ENCODE measurements at places on chromosomes 13 and 19. TPM values are rescaled to one million over a fixed set of nuclear protein-coding genes. Genes with fewer than 3 reads are reported as not detected.

GRCh38 chr13:45292176-45292575 is 48.8 kb downstream of the TPT1 start:
- DNase-seq = no peak
- H3K4me1 ChIP-seq = no peaks in the 10 kb centered on the region
- H3K27me3 ChIP-seq = no peaks in the 10 kb centered on the region
- H3K4me3 ChIP-seq = no peak overlapping the region
- peaks cover 14% of the 10 kb centered on the region for H3K36me3 ChIP-seq

DNA sequence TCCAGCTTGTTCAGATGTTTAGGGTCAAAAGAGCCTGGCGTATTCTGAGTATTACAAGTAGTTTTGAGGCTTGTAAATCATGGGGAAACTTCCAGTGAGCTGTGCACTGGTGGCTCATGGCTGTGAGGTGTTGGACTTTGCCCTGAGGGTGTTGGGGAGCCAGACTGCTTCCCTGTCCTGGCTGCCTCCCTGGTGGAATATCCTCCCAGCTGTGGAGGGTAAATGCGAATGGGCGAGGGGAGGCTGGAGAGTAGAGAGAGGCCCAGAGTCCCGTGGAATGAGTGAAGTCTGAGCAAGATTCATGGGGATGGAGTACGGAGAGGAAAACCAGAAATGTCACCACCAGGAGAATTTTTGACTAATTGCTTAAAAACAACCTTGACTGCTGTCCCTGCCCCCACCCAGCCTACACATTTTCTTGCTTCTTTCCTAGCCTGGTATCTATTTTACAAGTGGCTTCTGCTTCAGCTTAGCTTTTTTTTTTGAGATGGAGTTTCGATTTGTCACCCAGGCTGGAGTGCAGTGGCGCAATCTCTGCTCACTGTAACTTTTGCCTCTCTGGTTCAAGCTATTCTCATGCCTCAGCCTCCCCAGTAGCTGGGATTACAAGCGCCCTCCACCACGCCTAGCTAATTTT is 3.7 kb downstream of the SNRPA start:
- H3K4me3 ChIP-seq = peak overlapping the region; percentile 24
- H3K27me3 ChIP-seq = no peaks in the 10 kb centered on the region
- no peak overlapping the region for H3K27ac ChIP-seq
- H3K4me1 ChIP-seq = peaks cover 37% of the 10 kb centered on the region
- peaks cover 40% of the 10 kb centered on the region for H3K36me3 ChIP-seq

The RDH8 gene
- total RNA-seq = not detected

DNA sequence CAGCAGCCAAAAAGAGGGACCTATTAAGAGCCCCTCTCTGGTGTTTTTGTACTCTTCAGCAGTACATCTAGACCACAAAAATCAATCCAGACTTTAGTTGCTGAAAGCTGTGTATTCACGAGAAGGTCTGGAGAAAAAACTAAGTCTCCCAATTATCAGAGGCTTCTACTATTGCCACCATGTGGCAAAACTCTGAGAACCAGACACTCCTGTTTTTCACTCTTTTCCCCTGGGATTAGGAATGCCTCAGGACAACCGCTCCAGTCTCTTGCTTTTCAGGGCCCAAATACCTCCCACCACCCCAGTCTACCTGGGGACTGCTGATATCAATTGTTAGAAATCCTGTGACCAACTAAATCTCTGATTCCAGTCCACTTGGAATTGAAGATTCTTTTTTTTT is 30.1 kb upstream of the OBI1 start:
- peaks cover 12% of the 10 kb centered on the region for H3K27me3 ChIP-seq
- no peaks in the 10 kb centered on the region for H3K4me1 ChIP-seq
- no peak overlapping the region for H3K27ac ChIP-seq
- DNase-seq = no peak
- no peaks in the 10 kb centered on the region for H3K36me3 ChIP-seq

DNA sequence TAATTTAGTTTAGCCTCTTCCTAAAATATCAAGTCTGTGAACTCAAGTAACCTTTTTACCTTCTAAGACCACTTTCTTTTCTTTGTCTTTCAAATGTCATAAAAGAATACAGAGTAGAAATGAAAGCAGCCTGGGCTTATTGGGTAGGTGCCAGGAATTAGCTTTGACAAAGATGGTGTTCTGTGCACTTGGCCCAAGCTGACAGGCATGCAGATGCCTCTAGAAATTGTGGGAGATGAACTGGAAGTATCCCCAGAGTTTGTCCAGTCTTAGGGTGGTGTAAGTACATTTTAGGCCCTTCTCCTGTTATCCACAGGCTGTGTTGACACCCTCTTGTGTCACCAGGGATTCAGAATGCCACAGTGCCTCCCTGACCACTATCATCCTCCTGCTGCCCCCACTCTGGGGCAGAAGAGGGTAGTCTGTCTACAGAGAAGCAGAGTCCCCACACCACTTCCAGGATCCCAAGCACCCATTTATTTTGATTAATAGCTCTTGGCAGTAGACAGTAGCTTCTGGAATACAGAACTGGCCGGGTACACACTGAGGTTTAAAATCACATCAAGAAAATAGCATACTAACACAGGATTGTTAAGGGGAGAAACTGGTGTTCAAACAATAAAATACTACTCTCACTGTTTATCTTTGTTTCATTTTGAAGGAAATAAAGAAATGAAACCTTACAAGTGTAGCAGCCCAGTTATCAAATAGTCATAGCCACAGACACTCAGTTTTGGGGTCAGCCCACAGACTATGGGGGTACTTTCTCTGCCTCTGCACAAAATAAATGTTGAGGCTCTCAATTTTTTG is 343.2 kb downstream of the KCNRG start:
- H3K27me3 ChIP-seq = no peaks in the 10 kb centered on the region
- DNase-seq = peak; percentile 74
- H3K4me3 ChIP-seq = no peak overlapping the region
- peak overlapping the region; percentile 41 for H3K27ac ChIP-seq

The LMTK3 gene
- 0.32 TPM for total RNA-seq

GRCh38 chr13:33100886-33101285 is 84.7 kb downstream of the KL start:
- H3K4me3 ChIP-seq = no peak overlapping the region
- DNase-seq = no peak
- H3K27ac ChIP-seq = no peak overlapping the region
- no peaks in the 10 kb centered on the region for H3K27me3 ChIP-seq
- peaks cover 7% of the 10 kb centered on the region for H3K4me1 ChIP-seq

DNA sequence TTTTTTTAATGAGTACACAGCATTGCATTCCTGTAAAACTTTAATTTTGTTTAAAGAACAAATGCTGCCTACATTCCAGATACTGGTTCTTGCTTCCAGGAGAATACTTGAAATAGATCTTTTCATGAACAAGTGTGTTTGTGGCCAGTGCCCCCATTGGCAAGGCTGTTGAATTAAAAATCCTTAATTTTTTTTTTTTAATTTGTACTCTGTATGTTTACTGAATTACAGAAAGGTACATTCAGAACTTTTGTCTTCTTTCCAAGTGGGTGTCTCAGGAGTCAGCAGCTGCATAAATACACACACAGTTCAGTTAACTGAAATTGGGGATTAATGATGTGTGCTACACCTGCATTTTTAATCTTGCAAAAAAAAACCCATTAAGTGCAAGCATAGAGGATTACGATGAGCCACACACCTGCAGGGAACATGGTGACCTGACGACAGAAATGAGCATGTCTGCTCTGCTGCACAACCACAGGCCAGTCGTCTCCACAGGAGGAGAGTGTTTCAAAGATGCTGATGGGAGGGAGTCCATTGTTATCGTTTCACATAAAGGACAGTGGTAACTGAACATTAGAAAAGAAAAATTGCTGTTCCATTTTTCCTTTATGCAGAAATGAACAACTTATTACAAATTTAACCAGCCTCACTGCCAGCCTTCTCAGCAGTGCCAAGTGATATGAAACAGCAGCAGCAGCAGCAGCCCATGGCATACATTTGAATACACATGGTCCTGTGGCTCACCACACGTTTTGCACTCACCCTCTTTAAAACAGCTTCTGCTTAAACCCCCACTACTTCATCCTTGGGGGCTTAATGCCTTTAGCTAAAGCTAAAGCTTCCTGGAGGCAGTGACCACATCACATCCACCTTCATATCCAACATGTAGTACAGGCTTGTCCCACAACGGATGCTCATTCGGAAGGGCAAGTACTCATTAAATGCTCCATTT is 72.3 kb upstream of the RFC3 start:
- DNase-seq = no peak
- H3K27me3 ChIP-seq = no peaks in the 10 kb centered on the region
- H3K4me3 ChIP-seq = no peak overlapping the region
- no peaks in the 10 kb centered on the region for H3K36me3 ChIP-seq
- H3K4me1 ChIP-seq = peaks cover 25% of the 10 kb centered on the region

The FFAR3 gene
- not detected for total RNA-seq

GRCh38 chr19:3278749-3279148 is 54.3 kb downstream of the CELF5 start:
- peaks cover 18% of the 10 kb centered on the region for H3K4me1 ChIP-seq
- no peaks in the 10 kb centered on the region for H3K36me3 ChIP-seq
- no peak for DNase-seq
- no peak overlapping the region for H3K27ac ChIP-seq
- no peak overlapping the region for H3K4me3 ChIP-seq

Measured in esophagus muscularis mucosa (tissue), 4 donors.